ENCODE measurements at places on chromosomes 7 and 10.

DNA sequence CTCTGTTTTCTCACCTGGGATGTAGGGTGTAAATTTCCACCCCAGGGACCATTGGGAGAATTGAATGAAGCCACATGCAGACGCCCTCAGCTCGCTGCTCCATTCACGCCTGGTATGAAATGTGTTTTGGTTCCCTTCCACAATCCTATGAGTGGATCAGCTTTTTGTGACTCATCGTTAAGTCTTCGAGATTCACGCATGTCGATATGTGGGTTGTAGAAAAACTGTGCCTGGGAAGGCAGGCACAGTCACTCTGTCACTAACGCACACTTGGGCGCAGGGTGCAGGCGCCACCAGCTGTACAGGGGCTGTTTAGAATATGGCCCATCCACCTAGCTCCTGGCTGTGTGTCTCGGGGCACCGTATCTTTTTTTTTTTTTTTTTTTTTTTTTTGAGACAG, 64.2 kb upstream of the SH2B2 start:
- no peaks in the 10 kb centered on the region for H3K27me3 ChIP-seq
- no peak overlapping the region for H3K27ac ChIP-seq
- DNase-seq = no peak
- H3K36me3 ChIP-seq = no peaks in the 10 kb centered on the region
- H3K4me1 ChIP-seq = no peaks in the 10 kb centered on the region
- no peak overlapping the region for H3K4me3 ChIP-seq

DNA sequence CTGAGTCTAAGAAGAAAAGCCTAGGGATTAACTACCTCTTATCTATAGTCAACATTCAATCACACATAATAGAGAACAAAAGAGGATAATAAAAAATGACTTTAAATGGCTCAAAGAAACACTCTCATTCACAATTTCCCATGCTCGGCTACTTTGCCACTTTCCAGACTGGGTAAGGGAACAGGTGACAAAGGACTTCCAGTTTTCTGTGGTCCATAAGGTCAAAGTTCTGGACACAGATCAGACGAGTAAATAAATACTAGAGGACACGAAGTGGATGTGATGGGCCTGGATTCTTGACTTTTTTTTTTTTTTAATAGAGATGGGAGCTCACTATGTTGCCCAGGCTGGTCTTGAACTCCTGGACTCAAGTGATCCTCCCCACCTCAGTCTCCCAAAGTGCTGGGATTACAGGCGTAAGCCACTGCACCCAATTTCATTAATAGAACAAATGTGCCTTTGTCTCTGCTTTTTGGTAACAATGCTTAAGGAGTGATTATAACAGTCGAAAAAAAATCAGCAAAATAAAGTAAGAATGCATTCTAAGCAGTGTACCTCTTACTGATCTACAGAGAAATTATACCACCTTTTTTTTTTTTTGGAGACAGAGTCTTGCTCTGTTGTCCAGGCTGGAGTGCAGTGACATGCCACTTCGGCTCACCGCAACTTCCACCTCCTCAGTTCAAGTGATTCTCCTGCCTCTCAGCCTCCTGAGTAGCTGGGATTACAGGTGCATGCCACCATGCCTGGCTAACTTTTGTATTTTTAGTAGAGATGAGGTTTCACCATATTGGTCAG, 70.6 kb downstream of the WAPL start:
- H3K27me3 ChIP-seq = no peaks in the 10 kb centered on the region
- H3K27ac ChIP-seq = no peak overlapping the region
- no peak for DNase-seq
- peaks cover 44% of the 10 kb centered on the region for H3K36me3 ChIP-seq

GRCh38 chr7:142773937-142774744, 3.4 kb downstream of the PRSS2 start:
- H3K27ac ChIP-seq = no peak overlapping the region
- H3K4me1 ChIP-seq = no peaks in the 10 kb centered on the region
- no peaks in the 10 kb centered on the region for H3K36me3 ChIP-seq
- no peak overlapping the region for H3K4me3 ChIP-seq
- no peaks in the 10 kb centered on the region for H3K27me3 ChIP-seq
- DNase-seq = no peak

GRCh38 chr10:123862421-123863182, 29.0 kb downstream of the CPXM2 start:
- no peak overlapping the region for H3K27ac ChIP-seq
- no peak overlapping the region for H3K4me3 ChIP-seq
- H3K36me3 ChIP-seq = no peaks in the 10 kb centered on the region
- no peaks in the 10 kb centered on the region for H3K27me3 ChIP-seq
- no peaks in the 10 kb centered on the region for H3K4me1 ChIP-seq
- DNase-seq = no peak

- no peaks in the 10 kb centered on the region for H3K27me3 ChIP-seq
- H3K4me1 ChIP-seq = no peaks in the 10 kb centered on the region
- DNase-seq = no peak
- peaks cover 3% of the 10 kb centered on the region for H3K36me3 ChIP-seq
- H3K27ac ChIP-seq = no peak overlapping the region
Observed at GRCh38 chr7:116912269-116912909, 40.9 kb upstream of the ST7 start.

DNA sequence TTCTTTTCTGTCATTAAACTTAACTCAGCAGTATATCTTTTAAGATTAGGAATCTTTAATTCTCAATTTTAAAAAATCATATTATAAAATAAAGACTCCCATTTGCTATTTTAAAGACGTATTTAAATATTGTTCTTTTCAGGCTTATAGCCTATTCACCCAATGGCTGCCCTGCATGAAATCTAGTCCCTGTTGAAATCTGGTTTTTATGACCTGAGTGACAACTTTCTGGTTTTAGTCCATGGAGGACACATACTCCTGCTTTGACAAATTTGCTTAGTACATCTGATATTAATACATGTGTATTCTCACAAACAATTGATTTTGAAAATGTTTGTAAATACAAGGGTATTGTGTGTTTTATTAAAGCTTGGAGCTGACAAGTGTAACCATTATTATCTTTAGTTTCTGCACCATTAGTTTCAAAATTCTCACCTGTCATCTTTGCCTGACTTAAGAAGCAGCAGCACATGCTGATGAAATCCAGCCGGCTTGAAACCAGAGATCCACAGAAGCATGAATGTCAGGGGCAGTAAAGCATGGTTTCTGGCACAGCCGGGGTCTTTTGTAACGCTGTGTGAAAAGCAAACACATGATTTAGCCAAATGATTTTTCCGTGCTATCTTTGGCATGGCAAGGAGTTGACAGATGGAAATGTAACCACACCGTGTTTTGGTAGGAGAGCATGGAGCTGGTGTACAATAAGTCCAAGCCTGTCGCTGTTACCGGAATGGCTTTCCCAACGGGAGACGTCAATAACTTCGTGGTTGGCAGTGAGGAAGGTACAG, 262.8 kb downstream of the DYNC1I1 start:
- no peaks in the 10 kb centered on the region for H3K4me1 ChIP-seq
- no peak overlapping the region for H3K27ac ChIP-seq
- no peak overlapping the region for H3K4me3 ChIP-seq
- DNase-seq = no peak
- no peaks in the 10 kb centered on the region for H3K36me3 ChIP-seq

- H3K4me1 ChIP-seq = peaks cover 20% of the 10 kb centered on the region
- no peak for DNase-seq
- no peaks in the 10 kb centered on the region for H3K27me3 ChIP-seq
- H3K4me3 ChIP-seq = no peak overlapping the region
Observed at GRCh38 chr7:157855452-157856213, 518.8 kb downstream of the DNAJB6 start.
